ENCODE measurements at places on chromosomes 7 and 10.

DNA sequence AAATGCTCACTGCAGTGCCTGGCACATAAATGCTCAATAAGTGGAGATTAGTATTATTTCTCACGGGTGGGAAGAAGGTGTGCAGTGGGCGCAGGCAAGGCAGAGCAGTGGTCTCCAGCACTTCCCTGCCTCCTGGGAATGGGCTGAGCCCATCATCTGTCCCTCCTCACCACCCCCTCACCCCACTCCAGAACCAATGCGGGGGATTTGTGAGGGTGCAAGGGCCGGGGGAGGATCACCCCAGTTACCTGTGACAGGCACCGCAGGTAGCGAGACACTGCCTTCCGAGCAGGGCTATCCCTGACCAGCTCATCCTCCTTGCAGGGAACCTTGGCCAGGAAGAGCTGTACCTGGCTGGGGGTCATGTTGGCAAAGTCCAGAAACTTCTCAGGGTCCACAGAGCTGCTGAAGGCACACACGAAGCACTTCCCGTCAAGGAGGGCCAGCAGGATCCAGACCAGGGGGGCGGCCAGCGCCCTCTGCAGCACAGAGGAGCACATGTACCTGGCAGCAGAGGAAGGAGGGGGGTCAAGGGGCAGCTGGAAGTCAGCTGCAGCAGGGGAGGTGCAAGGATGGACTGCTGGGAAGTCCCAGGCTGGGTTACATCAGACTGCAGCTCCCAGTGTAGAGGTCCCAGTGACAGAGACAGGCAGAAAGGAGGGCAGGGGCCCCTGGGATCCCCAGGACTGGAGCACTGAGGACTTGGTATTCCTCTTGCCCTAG is 2.8 kb downstream of the CALHM3 start:
- peak; percentile 6 for DNase-seq

DNA sequence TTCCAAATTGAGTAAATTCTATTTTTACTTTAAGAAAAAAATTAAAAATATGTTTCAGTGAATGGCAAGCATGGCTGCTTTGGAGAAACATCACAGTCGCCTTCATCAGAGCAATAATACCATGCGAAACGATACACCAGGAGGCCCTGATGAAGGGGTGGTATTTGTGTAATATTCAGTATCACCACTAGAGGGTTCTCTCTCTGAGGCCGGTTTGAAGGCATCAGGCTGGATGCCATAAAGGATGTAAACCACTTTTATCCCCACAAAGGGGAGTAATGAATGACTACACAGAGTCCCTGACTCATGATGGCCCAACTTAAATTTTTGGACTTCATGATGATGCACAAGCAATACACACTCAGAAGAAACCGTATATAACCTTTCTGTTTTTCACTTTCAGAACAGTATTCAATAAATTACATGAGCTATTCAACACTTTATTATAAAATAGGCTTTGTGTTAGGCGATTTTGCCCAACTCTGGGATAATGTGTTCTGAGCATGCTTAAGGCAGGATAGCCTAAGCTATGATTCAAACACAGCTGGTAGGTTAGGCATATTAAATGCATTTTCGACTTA is 95.5 kb downstream of the PPP1R17 start:
- DNase-seq, result peak; percentile 45

DNA sequence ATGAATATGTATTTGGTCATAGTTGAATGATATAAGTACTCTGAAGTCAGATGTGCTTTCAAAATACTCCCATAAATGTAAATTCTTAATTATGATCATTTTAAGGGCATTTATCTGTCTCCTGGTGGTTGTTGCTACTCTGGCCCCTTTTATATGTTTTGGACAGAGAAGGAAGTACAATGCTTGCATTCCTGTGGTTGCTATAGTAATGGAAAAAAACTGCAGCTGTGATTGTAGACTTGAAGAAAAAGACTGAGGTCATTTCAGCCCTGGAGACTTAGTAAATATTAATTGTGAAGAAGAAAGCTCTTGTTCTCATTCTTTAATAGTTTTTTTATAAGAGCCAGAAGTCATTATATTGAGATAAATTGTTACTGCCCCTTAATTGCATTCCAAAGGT is 70.2 kb upstream of the FERD3L start:
- DNase-seq, result no peak

- no peak for DNase-seq
Observed at GRCh38 chr7:155972247-155972646, 160.0 kb upstream of the SHH start.

GRCh38 chr10:5634918-5635317 is 31.5 kb downstream of the ASB13 start:
- no peak for DNase-seq

GRCh38 chr10:44723082-44723481 is 188.1 kb upstream of the TMEM72 start:
- peak; percentile 68 for DNase-seq

GRCh38 chr7:143287935-143288826 is at the start of gene CASP2:
CASP2 (plus strand) TSS chr7:143288351; CDS start chr7:143288456, 105 bp downstream.
- DNase-seq, result peak; percentile 96

GRCh38 chr7:156943091-156944041 is 6.1 kb upstream of the NOM1 start:
- DNase-seq, result no peak

DNA sequence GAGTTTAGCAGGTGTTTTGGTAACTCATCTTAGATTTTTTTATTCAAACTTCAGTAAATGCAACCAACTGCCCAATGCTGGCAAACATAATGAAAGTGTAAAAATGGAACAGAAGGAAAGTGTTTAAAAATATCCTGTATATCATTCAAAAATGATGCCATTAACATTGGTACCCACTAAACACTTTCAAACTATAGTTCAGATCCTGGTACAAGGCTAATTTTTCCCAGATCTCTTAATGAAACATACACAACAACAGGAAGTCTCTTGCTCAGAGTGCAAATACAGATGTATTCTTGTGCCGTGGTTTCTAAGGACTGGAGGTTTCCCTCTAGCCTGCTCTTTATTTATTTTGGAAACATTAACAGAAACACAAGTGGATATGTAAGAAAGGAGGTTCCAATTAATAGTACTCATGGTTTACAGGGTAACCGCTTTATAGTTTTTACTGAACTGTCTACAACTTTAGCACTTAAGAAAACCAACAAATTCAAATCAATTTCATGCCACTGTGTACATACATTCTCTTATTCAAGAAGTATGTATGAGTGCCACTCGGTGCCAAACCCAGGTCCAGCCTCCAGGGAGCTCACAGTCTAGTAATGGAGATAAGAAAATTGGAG is 176.0 kb upstream of the AKR1E2 start:
- DNase-seq, result no peak

DNA sequence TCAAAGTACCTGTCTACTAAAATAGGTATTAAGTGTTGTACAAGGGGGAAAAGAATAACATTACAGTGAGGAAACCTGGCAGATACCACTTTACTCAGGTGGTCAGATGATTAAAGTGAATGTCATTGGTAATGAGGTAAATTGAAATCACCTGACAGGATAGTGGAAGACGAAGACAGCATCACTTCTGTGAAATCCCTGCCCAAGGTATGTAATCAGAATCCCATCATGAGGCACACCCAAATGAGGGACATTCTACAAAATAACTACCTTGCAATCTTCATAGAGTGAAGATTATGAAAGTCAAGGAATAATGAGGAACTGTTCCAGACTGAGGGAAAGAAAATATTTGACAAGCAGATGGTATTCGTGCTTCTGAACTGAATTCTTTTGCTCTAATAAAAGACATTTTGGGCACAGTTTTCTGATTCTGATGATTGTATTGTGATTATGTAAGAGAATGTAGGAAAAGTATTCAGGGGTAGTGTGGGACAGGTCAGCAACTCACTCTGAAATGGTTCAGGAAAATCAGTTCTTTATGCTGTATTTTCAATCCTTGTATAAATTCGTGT is 33.3 kb upstream of the ARMS2 start:
- DNase-seq, result no peak

GRCh38 chr7:98360221-98361130 is 40.4 kb downstream of the BAIAP2L1 start:
- DNase-seq, result no peak

- DNase-seq, result no peak
Observed at GRCh38 chr7:131562941-131563340, 6.5 kb upstream of the PODXL start.

GRCh38 chr7:5489991-5490536 is 66.4 kb upstream of the TNRC18 start:
- DNase-seq, result no peak

GRCh38 chr10:44902941-44903545 is 8.1 kb upstream of the TMEM72 start:
- DNase-seq, result no peak

DNA sequence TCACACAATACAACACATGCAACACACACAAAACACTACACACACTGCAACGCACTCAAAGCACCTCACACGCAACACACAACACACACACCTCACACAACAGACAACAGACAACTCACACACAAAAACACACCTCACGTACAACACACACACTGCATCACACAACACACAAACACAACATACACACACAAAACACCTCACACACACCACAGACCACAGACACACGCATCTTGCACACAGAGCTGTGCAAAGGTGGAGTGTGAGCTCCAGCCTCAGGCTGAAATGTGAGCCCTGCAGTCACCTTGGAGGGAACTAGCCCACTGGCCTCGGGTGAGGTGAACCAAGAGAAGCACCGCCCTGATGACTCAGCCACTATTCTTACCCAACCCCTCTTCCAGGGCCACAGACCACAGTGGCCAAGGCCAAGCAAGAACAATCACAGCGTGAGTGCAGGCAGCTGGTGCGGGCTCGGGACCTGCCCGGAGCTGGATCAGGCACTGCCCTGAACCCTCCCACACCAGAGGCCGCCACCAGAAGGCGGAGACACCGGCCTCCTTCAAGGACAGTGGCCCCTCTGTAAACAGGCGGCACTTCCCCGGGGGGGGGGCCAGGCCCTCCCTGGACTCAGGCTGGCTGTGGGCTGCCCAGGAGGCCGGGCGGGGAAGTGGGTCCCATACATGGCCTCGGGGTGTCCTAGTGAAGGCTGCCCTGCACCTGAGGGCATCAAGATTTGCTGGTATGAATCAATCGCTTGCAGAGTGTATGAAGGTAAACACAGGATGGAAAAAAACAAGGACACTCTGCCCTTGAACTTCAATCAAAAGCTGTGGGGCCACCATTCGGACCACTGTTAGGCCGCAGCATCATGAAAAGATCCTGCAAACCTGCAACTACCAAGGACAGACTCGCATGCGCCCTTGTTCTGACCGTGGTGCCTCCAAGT is 106.7 kb downstream of the TNS3 start:
- peak; percentile 96 for DNase-seq

- DNase-seq, result peak; percentile 85
Observed at GRCh38 chr10:95276367-95277200, 14.2 kb downstream of the PDLIM1 start.

DNA sequence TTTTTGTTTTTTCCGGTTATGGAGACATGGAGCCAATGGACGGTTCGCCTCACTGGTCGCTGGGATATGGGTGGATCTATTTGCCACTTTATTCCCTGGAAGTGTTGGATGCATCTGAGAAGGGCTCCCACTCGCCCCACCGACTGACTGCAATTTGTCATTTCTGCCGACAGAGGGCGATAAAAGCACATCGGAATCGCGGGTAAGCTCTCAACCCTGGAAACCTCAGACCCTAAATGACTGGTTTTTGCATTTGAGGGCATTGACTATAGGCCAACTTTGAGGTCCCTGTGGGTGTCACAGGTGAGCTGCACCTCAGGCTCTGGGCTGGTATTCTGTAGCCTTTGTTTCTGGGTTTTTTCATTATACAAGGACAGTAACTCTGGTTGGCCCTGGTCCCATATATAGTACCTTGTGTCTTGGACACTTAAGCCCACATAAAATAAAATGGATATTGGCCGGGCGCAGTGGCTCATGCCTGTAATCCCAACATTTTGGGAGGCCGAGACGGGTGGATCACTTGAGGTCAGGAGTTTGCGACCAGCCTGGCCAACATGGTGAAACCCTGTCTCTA is 11.9 kb upstream of the OPALIN start:
- DNase-seq, result peak; percentile 20

GRCh38 chr10:1452777-1453176 is 284.5 kb downstream of the ADARB2 start:
- no peak for DNase-seq

GRCh38 chr10:72267819-72268399 is 5.8 kb upstream of the DDIT4 start:
- DNase-seq, result no peak

- DNase-seq, result no peak
Observed at GRCh38 chr7:155774947-155775346, 37.3 kb downstream of the SHH start.

DNA sequence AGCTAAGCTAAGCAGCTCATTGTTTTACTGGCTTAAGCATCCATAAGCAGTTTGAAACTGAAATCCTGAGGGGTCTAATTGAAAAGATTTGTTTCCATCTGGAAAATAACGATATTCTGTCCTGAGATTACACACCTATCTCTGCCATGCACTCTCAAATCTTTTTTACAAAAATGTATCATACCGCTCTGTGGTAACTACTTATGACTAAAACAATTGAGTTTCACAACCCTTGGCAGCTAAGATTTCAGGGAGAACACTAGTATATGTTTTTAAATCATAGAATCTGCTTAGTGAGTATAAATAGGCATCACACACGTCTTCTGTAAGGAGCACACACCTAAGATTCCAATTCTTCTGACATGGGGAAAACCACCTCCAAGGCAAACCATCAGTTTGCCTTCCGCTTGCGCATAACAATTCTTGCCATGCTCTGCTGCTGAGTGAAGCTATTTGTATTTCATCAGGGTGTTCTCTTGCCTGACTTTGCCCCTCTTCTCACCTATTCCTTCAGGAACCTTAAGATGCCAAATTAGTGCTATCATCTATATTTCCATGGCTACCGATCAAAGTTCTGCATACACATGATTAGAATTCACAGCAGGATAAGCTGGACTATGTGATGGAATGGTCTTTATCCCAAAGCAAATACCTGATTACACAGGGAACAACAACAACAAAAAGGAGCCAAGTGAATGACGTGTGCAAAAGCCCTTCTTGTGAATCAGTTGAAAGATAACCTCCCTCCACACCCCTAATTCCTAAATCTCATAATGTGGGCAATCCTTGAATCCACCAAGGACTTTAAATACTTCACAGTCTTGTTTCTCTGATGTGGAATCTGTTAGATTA is 40.9 kb downstream of the PRPF18 start:
- no peak for DNase-seq

DNA sequence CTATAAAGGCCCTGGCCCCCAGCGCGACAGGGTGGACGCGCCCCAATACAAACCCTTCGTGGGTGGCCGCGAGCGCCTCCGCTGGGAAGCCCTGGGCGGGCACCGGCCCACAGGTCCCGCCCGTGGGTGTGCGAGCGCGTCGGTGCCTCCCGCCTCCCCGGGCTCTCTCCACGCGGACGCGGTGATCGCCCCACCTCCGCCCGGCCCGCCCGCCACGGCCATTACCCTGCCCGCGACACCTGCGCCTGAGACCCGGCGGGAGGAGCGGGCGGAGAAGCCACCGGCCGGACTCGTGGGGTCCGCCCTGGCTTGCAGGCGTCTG is 81.2 kb downstream of the PAX2 start:
- no peak for DNase-seq
